ENCODE measurements at places on chromosomes 6 and 20.

- DNase-seq, result no peak
These were observed 14.0 kb downstream of the DDX27 start for GRCh38 chr20:49233226-49233625.

DNA sequence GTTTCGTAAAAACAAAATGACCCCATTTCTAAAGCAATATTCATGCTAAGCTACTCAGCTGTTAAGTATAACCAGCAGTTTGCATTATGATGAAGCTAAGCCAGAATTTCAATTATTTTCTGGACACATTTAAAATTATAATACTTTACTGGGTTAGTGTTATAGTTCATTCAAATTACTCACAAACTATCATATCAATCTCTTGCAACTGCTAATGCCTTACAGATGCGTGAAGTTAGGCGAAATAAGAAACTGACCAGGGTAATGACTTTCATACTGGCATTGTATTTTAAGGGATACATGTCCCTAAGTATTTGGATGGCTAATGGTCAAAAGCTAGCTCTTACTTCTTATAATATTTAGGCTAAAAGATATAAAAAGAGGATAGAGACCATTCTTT is 249.6 kb downstream of the TSHZ2 start:
- no peak for DNase-seq

GRCh38 chr6:109302176-109302575 is 80.1 kb downstream of the CD164 start:
- no peak for DNase-seq

- DNase-seq, result peak; percentile 67
These were observed 321.5 kb upstream of the JARID2 start for GRCh38 chr6:14924126-14925024.

GRCh38 chr6:10633216-10633615 is 61.2 kb downstream of the C6orf52 start:
- DNase-seq, result no peak

DNA sequence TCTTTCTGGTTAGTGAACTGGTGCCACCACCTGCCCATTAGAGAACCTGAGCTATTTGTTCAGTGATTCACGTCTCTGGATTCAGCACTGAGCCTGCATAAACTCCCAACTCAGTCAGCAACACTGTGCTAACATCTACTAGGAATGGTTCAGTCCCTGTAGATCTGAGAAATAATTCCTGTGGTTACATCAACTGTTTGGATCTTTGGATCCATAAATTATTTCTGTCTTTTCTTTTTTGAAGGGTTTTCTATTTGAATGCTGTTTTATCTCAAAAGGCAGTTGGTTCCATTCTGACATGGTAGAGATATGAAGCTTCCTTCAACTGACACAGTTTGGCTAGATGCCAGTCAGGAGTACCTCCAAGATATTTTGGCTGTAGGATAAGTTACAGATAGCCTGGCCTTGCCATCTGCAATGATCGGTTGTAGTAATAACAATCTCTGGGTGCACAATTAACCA is 125.9 kb downstream of the TRMT11 start:
- DNase-seq, result no peak

GRCh38 chr6:53630533-53631226 is 34.9 kb downstream of the KLHL31 start:
- no peak for DNase-seq

DNA sequence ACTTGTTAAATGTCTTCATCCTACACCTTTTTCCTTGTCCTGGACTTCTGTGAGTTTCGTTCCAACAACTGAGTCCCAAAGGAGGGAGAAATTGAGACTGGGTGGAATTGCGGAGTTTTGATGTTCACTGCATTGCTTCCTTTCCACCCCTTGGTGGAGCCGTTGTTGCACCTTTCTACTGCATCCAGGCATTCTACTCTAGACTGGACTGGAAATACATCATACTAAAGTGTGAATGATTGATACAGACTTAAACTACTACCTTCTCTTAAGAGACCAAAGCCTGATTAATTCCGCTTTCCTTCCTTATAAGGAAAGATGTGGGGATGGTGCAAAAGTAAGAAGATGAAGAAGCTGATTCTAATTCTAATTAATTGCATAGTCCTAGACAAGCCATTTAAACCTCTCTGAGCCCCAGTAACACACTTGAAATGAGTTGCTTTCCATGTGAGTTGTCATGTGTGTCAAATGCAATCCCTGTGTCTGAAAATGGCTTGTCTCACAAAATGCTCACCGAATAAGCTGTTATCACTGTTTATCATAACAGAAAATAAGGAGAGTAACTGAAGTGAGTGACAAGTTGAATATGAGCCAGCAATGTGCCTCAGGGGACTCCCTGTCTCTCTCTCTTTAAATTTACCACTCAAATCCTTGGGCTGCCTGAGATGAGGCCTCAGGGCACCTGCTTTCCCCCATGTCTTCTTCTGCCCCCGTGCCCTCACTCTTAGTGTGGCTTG is 338.3 kb upstream of the CHD6 start:
- peak; percentile 28 for DNase-seq

DNA sequence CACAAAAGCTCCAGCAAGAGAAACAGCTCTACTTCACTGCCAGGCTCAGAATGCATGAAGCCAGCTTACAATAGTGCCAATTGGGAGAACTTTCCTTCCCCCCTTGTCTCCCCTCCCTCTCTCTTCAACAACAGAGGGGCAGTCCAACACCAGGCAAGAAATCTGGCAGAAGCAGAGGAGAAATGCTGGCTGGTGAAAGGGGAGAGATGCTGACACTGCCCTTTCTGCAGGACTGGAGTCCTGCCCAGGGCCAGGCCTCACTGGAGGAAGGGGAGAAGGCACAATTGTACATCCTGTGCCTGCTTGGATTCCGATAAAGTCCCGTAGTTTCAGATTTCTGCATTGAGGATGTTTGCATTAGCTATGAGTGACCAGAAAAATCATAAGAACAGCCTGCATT is 148.6 kb downstream of the LRRC1 start:
- no peak for DNase-seq

GRCh38 chr20:51767867-51768758 is at the start of gene ATP9A:
ATP9A (minus strand) TSS chr20:51768390; CDS start chr20:51768369, 21 bp downstream.
- DNase-seq, result no peak

GRCh38 chr6:110468731-110469130 is 7.7 kb downstream of the SLC22A16 start:
- no peak for DNase-seq

DNA sequence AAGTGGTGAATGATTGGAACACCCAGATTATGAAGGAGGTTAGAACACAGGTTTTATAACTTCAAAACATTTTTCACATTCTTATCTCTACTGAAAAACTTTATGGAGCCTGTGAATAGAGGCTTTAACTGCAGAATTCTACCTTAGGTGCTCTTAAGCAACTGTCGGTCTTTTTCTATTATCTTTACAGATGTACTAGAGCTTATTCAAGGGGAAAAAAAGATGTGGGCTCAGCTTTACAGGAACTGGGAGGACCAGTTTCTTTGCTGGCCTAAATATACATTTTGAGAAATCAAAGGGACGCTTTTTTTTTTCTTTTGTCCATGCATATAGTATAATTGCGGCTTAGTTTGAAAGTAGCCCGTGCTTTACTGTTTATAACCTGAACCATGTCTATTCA is 58.9 kb downstream of the UST start:
- DNase-seq, result no peak

- DNase-seq, result no peak
These were observed 180.4 kb upstream of the JARID2 start for GRCh38 chr6:15065261-15065989.

DNA sequence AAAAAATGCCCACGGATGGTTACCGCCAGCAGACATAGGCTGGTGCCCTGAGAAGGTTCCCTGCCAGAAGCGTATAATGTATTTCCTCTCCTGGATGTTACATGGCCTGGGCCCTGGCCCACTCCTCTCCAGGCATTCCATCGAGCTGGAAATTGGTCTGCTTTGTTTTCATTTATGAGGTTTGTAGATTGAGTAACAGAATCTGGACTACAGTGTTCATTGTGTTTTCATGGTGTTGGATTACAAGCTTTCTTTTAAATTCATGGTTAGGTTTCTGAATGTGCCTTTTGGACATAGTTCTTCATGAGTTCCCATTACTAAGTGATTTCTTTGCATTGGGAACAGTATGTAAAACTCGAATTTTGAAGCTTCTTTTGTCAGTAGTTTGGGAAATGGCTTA is 6.4 kb downstream of the TIAM2 start:
- no peak for DNase-seq

DNA sequence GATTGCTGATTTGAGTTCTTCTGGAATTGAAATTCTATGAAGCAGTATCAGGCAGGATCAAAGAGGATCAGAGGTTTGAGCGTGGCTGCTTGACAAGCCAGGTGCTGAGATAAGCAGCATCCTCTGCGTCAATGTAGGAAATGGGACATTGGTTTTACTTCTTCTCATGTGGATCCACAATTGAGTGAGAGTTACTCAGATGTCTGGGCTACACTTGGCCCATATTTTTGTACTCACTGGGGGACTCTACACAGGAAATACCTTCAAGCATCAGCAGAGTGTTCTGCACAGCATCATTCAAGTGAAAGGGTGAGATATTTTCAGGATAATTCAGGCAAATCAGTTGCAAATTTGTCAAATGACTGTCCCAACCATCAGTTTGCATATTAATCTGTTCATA is 613.9 kb upstream of the ARID1B start:
- no peak for DNase-seq

- no peak for DNase-seq
These were observed 596.8 kb upstream of the HS3ST5 start for GRCh38 chr6:114939630-114940029.

- DNase-seq, result no peak
These were observed 209.0 kb upstream of the ECI2 start for GRCh38 chr6:4344317-4344899.

- DNase-seq, result no peak
These were observed 37.0 kb upstream of the ECI2 start for GRCh38 chr6:4172368-4172767.

- DNase-seq, result no peak
These were observed 46.4 kb upstream of the CCN2 start for GRCh38 chr6:131997429-131998153.

DNA sequence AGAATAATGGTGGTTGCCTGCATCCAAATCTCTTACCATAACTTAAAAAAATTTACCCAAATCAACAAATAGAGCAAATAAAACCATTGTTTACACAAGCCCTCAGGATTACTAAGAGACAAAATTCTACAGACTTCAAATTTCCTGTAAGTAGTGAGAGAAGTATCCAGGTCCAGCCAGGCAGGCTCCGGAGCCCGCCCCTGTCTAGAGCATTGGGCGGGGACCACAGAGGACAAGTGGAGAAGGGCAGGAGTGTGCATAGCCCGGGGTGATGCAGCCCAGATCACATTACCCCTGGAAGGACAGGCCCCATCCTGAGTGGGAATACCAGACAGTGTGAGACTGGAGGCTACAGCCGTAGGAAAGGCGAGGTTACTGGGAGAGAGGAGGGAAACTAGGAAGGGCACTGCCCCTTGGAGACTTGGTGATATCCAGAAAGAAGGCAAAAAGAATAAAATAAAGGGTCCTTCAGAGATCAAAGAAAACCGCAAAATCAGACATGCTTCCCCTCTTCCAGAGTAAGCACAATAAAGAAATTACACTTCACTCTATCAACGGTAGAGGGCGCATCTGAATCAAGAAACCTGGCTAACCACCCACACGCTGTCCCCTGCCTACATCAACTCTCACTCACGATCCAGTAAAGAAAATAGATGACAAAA is 26.6 kb downstream of the RIN2 start:
- DNase-seq, result peak; percentile 92

DNA sequence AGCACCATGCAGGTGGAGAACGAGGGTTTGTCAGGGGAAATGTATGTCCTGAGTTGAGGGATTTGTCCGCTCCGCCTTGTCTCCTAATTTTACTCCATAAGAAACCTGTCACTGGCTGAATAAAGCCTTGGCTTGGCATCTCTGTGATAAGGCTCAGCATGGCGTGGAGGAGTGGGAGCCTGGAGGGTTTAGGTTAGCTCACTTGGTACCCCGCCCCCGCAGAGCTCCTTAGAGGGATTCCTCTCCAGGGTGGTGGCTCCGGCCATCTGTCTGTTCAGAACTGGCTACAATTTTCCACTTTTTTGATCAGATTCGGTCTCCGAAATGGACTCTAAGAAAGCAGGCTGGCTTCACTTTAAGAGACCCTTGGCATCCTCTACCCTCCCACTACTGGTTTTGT is 192.2 kb upstream of the SYNDIG1 start:
- no peak for DNase-seq

GRCh38 chr20:53716395-53716794 is 122.8 kb upstream of the ZNF217 start:
- DNase-seq, result no peak

DNA sequence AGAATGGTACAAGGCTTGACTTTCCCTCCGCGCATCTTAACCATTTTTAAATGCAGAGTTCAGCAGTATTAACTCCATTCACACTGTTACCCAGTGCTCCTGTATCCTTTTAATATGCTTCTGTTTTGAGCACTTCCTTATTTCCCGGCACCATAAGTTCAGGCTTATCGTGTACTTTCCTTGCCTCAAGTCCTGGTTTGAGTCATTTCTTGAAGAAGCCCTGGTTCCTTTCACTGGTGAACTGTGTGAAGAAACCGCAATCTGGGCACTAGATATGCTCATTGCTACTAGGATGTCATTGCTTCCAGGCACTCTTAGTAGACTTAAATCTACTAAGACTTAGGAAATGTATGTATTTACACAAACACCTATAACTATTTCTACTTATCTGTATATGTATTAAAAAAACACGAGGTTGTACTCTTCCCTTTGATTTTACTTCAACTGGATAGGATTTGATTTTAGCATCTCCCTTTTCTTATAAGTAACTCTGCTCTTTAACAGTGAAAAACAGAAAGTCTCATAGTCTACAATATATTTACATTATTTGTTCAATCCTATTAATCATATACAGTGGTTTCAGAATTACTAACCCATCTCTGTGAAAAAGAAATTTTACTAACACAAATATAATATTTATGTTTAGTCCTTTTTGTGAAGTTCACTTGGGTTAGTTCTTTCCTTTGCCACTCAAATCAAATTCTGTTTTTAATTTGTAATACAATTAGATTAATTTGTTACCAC is 135.5 kb downstream of the CDKAL1 start:
- DNase-seq, result no peak

GRCh38 chr6:33424855-33425667 is 5.2 kb downstream of the SYNGAP1 start:
- DNase-seq, result no peak

GRCh38 chr6:46350714-46351113 is 140.5 kb downstream of the RCAN2 start:
- DNase-seq, result no peak

DNA sequence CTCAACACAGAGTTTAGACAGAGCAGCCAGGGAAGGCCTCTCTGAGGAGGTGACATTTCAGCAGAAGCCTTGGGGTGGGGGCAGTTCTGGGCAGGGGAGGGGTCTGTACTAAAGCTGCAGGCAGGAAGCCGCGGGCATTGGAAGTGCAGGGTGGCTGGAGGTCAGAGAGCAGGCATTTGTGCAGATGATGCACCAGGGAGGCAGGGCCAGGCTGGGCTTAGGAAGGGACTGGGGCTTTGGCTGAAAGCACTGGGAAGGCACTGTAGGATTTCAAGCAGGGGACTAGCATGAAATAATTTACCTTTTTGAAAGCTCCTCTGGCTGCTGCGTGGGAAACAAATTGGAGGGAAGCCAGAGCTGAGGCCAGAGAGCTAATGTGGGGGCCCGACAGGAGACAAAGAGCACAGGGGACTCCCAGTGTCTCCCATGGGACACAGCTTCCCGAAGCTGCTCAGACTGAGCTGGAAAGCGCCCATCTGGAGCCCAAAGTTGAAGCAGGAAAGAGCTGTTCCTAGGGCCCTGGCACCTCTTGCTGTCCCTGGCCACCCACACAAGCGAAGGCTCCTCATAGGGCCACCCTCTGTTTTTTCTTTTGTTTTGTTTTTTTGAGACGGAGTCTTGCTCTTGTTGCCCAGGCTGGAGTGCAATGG is 19.3 kb downstream of the ADA start:
- no peak for DNase-seq

GRCh38 chr6:130140084-130140483 is 82.7 kb downstream of the SAMD3 start:
- DNase-seq, result no peak
